ENCODE measurements at places on chromosomes 11 and 22.

- no peak for DNase-seq
These were observed 48.6 kb downstream of the NXPE1 start for GRCh38 chr11:114511079-114511478.

- DNase-seq: no peak
These were observed 65.4 kb downstream of the CYP2R1 start for GRCh38 chr11:14826600-14826999.

- DNase-seq: no peak
These were observed 20.6 kb downstream of the MUC5AC start for GRCh38 chr11:1178201-1178885.

- DNase-seq: no peak
These were observed 67.2 kb downstream of the CCDC83 start for GRCh38 chr11:85922367-85922766.

DNA sequence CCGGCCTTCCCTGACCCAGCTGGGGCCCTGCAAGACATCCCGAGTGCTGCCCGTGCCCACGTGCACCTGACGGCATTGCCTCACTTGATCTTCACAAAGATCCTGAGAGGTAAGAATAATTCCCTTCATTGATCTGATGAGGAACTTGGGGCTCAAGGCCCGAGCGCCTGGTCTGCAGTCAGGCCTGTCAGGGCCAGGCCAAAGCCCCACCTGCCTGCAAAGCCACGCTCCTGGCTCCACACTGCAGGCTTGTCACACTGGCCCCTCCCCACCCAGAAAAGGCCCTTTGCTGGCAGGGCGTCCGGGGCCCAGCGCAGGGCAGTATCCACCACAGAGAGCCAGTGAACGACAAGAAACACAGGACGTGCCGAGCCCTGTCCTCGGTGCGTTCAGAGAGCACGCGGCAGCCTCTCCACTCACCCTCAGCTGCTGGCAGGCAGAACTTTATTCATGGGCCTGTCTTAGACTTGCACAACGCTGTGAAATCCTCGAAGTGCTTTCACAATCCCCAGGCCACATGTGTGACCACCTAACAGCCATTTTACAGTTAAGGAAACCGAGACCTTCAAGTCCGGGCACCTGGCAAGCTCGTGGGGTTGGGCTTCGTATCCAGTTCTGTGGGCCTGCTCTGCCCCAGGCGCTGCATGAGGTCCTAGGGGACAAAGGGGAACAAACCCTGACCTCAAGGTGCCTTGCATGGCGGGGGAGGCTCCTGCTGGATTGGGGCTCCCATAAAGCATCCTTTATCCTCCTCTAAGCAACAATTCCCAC, 14.8 kb downstream of the KIAA0930 start:
- DNase-seq: peak; percentile 69

- peak; percentile 36 for DNase-seq
These were observed 69.2 kb upstream of the PRR5 start for GRCh38 chr22:44632541-44633396.

- DNase-seq: no peak
These were observed 2.7 kb downstream of the CSRP3 start for GRCh38 chr11:19199048-19199447.

DNA sequence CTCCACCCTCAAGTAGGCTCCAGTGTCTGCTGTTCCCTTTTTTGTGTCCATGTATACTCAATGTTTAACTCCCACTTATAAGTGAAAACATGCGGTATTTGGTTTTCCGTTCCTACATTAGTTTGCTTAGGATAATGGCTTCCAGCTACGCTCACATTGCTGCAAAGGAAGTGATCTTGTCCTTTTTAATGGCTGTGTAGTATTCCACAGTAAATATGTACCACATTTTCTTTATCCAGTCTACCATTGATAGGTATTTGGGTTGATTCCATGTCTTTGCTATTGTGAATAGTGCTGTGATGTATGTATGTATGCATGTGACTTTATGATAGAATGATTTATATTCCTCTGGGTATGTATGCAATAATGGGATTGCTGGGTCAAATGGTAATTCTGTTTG, 144.6 kb downstream of the BRD1 start:
- no peak for DNase-seq

GRCh38 chr11:102819491-102819890, 21.5 kb upstream of the MMP1 start:
- no peak for DNase-seq

GRCh38 chr11:36569095-36569494, 1.3 kb downstream of the RAG1 start:
- no peak for DNase-seq

- no peak for DNase-seq
These were observed 34.0 kb upstream of the RFPL3 start for GRCh38 chr22:32323513-32324164.

- DNase-seq: no peak
These were observed 912 bp downstream of the KREMEN1 start for GRCh38 chr22:29073618-29074275.

- DNase-seq: no peak
These were observed 3.3 kb downstream of the IL18BP start for GRCh38 chr11:72001834-72002591.
